ENCODE measurements at places on chromosomes 13 and 19.
A peak's percentile ranks its signal among the peaks of the same experiment; 100 is the strongest.

- DNase-seq = peak; percentile 73
Measured at GRCh38 chr19:41352609-41353465, 885 bp downstream of the TGFB1 start.

- no peak for DNase-seq
Measured at GRCh38 chr13:74084375-74084935, 49.7 kb downstream of the KLF12 start.

GRCh38 chr19:19261350-19262189, 11.5 kb downstream of the TM6SF2 start:
- no peak for DNase-seq

GRCh38 chr13:99357131-99357596, 50.0 kb upstream of the GPR183 start:
- DNase-seq = no peak

DNA sequence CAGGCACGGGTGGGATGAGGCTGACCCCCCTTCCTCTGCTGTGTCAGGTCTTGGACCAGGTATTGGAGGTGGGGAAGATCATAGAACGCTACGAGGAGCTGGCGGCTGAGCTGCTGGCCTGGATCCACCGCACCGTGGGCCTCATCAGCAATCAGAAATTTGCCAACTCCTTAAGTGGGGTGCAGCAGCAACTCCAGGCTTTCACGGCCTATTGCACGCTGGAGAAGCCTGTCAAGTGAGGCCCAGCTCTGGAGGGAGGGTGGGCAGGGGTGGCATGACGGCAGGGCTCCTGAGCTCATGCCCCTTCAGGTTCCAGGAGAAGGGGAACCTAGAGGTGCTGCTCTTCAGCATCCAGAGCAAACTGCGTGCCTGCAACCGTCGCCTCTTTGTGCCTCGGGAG, 35.3 kb downstream of the SPTBN4 start:
- no peak for DNase-seq

DNA sequence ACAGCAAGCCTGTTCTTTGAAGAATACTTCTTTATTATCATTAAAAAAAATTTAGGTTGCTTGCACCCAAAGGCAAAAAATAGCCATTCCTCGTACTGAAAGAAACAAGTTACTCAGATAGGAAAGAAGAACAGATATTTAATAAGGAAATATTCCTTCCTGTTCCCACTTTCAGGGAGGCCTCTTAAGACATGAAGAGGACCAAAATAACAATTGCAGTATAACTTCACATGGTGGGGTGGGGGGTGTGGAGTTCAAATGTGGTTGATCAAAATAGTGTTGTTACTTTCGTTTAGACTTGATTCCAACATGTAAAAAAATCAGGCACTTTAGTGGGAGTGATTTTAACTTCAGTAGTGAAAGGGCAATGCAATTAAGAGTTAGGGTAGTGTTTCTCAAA, 3.6 kb downstream of the RGCC start:
- no peak for DNase-seq

- peak; percentile 35 for DNase-seq
Measured at GRCh38 chr19:43625918-43626579, 6.6 kb upstream of the ZNF428 start.

DNA sequence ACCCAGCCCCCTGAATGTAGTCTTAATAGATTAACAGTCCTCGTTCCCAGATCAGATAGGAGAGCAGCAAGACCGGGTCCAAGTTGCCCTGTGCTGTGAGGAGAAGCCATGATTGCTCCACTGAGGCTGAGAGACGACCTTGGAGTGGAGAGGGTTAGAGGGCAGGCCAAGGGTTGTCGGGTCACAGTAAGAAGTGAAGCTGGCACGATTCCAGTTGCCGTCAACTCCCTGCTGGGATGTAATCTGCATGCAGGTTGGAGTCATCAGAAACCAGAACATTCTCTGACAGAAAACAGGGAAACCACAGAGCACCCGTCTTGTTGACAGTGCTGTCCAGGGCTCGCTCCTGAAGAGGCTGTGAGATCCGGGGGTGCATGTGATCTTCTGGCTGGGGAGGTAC, 19.0 kb upstream of the ATP11A start:
- no peak for DNase-seq

DNA sequence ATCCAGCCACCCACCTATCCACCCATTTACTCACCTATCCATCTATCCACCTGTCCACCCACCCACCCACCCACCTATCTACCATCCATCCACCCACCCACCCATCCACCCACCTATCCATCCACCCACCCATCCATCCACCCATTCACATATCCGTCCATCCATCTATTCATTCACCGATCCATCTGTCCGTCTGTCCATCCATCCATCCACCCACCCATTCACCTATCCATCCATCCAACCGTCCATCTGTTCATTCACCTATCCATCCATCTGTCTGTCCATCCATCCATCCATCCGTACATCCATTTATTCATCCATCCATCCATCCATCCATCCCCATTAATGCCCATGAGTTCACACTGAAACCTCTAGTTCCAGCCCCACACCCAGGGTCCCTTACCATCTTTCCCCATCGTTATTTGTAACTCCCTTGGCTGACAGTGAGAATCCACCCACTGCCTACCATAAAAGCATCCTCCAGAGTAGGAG, 31.3 kb downstream of the KDM4B start:
- no peak for DNase-seq

- DNase-seq = no peak
Measured at GRCh38 chr13:97285221-97285955, 63.3 kb downstream of the MBNL2 start.

- DNase-seq = peak; percentile 34
Measured at GRCh38 chr19:53982611-53983010, 8.8 kb upstream of the CACNG6 start.

All from colonic mucosa (tissue), 4 donors.